ENCODE measurements at places on chromosomes 1 and 21.

- no peak for DNase-seq
Observed at GRCh38 chr21:20108976-20109540, 889.2 kb upstream of the NCAM2 start.

DNA sequence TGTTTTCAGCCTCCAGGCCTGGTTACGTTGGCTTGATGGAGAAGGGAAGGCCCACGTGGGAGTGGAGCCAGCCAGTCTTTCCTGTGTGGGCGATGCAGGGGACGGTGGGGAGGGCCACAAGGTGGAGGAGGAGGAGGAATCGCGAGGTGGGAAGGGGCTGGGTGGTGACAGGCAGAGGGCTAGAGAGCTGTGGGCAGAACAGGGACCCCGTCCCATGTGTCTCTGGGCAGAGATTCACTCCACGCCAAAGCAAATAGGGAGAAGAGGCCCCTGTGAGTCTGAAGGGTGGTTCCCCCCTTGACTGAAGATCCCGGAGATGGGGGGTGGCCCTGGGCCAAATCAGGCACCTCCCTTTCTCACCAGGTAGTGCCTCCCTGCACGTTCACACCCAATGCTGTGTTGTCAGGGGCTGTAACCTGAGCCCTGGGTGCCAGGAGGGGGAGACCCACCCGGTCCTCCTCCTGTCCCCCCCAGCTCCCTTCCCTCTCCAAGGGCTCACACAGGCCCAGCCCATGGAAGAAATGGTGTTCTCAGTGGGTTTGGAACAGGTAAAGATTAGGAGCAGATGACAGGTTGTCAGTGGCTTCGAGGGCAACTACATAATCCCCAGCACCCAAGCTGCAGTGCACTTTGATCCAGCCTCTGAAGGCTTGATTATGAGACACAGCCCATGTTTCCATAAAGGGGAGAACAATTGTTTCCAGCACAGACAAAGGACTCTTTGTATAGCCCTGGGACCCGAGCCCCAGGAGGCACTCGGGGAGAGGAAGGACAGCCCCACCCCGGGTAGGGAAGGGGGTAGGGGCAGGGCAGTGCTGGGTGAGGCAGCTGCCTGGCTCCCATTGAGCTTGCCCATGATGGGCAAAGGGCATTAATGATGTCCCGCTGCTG, 37.7 kb upstream of the GPR37L1 start:
- no peak for DNase-seq

DNA sequence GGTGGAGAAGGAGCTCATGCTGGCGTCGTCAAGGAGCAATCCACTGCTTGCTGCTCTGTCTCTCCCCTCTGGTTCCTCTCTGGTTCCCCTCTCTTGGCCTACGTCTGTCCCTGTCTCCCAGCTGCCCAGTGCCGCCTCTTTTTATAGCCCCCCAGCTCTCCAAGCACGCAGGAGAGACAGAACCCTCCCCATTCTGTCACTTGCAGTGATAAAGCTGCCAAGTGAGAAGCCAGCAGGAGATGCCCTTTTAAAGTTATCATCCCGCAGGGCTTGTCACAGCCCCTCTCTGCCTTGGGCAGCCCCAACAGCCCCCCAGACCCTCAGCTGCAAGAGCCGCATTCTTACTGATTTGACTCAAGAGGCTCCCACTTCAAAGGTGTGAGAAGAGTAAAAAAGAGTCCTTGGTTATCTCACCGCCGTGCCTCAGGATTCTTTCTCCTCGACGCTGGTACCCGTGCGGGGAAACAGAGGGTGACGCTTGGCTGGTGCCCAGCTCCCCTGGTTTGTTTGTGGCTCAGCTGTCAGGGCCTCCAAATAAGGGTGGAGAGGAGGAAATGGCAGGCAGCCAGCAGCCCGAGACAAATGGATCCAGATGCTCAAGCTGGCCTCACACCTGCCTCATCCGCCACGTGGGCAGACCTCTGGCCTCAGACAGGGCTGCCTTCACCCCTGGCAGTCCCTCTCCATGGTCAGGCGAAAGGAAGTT, at the start of gene NPPA:
Gene NPPA (minus strand): TSS at position 117 of the 706 bp plus-strand sequence. CDS start 99 bp downstream, at position 18.
- no peak for DNase-seq

GRCh38 chr1:3879787-3880428, 20.2 kb downstream of the C1orf174 start:
- DNase-seq, result no peak

DNA sequence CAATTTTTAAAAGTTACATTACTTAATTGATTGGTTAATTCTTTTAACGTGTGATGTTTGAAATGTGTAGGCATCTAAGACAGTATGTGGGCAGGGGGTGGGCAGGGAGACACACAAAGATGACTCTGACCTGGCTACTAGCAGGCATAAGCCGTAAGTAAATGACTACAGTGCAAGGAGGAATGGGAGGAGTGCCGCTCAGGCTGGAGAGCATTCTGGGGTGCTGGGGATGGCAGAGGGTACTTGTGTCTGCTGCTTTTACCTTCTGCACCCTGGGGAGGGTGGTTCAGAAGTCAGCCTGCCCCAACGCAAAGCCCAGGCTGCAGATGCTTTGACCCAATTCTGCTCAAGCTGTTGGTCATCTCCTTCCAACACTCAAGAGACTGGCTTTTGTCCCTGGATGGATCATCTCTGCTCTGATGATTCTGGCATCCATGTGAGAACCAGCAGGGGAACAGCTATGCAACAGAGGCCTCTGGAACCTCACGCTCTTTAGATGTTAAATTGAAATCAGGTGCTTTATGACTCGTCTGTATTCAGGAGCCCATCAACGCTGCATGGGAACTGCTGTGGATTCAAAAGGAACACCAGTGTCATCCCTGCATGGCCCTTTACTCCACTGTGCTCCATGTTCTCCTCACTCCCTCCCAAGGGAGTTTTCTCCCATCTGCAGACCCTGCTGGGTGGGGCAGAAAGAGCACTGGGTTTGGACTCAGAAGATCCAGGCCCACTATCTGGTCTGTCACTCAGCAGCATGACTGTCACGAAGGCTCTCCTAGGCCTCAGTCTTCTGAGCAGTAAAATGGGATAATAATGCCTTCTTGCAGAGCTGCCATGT, 78.8 kb downstream of the FAM78B start:
- no peak for DNase-seq

GRCh38 chr21:42179316-42179715, 39.6 kb upstream of the ABCG1 start:
- DNase-seq, result no peak

DNA sequence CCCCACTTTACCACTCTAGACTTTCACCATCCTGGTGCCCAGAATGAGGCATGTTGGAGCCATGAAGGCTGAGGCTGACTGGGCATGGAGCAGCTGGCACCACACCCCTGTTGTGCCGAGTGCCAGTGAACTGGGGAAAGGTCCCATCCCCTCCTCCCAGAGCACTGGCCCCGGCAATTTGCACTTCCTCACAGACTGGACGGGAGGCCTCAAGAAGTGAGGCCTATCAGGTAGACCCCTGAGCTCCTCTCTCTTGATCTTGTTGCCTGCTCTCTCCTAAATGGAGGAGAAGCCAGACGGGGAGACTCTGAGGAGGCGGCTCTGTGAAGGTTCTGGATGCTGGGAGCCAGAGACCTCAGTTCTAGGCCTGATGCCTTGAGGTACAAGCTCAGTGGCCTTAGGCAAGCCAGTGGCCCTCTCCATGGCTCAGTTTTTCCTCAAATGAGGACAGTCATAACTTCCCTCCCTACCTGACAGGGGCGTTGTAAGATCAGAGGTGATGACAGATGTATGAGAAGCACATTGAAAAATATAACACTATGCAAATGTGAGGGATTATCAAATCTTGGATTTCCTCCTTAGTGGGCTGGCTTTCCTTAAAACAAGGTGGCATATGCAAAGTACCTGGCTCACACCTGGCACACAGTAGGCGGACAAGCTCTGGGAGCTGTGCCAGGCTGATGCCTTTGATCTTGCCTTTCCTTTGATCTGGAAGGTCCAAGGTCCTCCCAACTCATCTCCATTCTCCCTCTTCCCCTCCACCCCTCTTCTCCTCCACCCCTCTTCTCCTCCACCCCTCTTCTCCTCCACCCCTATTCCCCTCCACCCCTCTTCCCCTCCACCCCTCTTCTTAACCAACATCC, 6.7 kb downstream of the GRHL3 start:
- no peak for DNase-seq

GRCh38 chr21:29896884-29897283, 42.9 kb downstream of the GRIK1 start:
- DNase-seq, result no peak

DNA sequence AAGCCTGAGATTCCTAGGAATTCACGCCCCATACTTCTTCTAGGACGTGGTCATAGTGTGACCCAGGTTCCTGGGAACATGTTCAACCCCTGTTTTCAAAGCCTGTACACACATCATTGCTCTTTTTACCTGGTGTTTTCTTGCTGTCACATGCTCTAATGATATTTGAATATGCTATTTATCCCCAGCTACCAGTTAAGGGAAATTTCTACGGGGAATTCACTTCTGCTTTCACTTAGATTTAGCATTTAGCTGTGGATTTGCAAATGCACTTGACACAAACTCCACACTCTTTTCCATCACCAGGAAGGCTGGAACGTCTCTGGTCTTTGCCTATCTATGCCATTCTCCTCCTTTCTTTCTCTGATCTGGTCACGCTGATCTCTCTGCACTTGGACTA, 11.3 kb upstream of the SAMSN1 start:
- DNase-seq, result no peak

DNA sequence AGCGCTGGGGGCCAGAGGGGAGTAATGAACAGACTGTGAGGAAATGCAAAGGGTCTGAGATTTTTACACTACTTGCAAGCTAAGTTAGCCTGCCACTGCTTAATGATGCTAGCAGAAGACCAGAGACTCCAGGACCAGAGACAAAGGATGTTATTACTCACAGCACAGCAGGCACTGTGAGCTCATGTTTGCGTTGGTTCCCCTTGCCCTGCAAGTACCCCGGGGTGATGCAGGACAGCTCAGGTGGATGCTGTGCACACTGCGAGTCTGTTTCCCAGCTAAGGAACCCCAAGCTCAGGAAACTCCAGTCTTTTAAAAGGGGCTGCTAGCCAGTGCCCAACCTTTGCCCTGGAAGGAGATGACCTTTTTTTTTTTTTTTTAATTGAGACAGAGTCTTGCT, 1.2 kb downstream of the FHAD1 start:
- DNase-seq, result no peak

- DNase-seq, result no peak
Observed at GRCh38 chr1:33094971-33095604, 14.1 kb downstream of the AZIN2 start.

GRCh38 chr1:198641501-198641900, 2.7 kb downstream of the PTPRC start:
- DNase-seq, result no peak

GRCh38 chr1:236536540-236536939, 12.8 kb downstream of the LGALS8 start:
- no peak for DNase-seq

GRCh38 chr21:43893536-43894205, 28.6 kb downstream of the AGPAT3 start:
- no peak for DNase-seq

DNA sequence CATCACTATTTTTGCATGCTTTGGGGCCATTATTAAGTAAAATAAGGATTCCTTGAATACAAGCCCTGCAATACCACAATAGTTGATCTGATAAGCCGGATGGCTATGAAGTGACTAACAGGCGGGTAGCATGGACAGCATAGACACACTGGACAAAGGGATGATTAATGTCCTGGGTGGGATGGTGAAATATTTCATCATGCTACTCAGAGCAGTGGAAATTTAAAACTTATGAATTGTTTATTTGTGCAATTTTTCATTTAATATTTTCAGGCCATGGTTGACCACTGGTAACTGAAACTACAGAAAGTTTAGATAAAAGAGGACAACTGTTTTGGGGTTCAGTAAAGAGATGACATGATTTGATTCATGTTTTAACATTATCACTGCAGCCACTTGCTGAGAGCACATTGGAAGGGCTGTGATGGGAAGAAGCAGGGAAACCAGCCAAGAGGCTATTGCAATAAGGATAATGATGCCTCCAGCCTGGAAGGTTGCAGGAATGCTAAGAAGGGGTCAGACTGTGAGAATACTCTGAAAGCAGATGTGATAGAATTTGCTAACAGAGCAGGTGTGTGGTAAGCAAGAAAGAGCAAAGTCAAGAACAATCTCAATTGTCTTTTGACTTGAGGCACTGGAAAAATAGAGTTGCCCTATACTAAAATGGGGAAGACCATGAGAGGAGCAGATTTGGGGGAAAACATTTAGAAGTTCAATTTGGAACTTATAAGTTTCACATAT, 62.5 kb upstream of the TNFSF4 start:
- no peak for DNase-seq

DNA sequence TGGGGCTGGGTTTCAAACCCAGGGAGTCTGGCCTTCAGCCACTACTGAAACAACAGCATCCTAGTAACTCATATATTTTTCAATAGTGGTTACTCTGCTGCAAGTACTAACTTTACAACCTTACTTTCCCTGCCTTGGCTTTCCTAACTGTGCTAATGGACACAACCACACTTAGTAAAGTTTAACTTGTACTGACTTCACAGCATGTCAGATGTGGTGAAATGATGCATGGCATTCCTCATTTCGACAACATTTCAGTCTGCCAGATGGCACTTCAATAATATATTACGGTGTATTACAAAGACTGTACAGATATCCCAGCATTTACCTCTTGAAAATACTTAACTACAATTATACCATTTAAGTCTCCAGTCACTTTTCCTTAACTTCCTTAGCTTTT, 27.8 kb downstream of the LRRC7 start:
- no peak for DNase-seq

DNA sequence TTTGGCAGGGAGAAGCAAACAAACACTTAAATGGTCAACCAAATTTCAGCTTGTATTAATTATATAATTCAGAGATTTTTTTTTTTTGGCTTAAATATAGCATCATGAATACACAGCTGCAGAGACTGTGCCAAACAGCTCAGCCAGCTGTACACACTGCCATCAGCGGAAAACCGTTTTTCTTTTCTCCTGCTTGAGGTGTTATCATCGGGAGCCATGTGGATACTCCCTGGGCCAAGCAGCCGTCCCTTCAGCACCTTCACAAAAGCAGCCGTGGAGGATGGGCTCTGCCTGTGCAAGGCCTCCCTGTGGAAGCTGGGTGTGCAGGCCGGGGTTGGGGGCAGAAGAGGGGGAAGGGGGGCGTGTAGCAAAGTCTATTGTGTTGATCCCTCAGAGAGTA, 85.0 kb downstream of the NUF2 start:
- DNase-seq, result no peak

GRCh38 chr1:181554465-181554864, 71.1 kb downstream of the CACNA1E start:
- no peak for DNase-seq

DNA sequence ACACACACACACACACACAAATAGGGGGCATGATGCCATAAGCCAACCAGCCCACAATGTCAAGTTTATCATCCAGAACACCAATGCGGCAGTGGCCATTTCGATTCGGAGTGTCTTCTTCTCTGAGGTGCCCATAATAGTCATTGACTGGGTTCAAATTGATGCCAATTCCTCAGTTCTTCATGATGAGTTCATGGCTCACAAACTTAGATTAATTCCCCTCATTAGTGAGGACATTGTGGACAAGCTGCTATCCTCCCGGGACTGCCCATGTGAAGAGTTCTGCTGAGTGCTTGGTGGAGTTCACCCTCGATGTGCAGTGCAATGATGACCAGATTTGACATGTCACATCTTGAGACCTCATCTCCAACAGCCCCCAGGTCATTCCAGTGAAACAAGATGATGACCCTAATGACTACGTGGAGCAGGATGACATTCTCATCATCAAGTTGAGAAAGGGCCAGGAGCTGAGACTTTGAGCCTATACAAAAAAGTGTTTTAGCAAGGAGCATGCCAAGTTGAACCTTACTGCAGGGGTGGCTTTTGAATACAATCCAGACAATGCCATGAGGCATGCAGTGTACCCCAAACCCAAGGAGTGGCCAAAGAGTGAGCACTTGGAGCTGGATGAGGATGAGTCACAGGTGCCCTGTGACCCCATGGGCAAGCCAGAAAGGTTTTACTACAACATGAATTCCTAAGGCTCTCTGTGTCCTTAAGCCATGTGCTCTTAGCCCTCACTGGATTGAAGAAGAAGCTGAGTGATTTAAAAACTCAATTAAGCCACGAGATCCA, 211.6 kb upstream of the SAMSN1 start:
- no peak for DNase-seq

All from activated CD4-positive, alpha-beta T cell treated with anti-CD3 and anti-CD28 coated beads for 24 hours (primary cell).